Inflammatory macrophage treated with lipopolysaccharide for 1 hour (primary cell): ENCODE measurements at places on chromosomes 11 and 22.

DNA sequence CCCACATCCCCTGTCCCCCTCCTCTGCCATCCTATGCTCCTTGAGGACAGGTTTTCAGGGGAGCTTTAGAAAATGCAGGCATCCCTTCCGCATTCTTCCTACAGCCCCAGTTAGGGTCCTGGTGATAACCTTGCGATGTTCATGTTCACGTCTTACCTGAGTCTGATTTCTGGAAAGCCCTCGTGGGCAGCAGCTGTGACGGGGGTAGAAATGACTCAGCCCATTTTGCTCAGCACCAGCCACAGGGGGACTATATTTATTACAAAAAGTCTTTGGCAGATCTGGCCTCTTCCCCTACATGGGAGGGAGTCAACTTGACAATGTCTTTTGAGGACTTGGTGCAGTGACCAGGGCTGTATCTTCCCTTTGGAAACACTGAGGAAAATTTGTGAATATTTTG lies 12.3 kb downstream of the PKNOX2 start:
- no peak for DNase-seq

- no peak for DNase-seq
These were observed 210.7 kb downstream of the TBC1D22A start for GRCh38 chr22:46972901-46973831.

GRCh38 chr22:49518436-49518970 lies 309.2 kb downstream of the BRD1 start:
- DNase-seq: no peak

- DNase-seq: no peak
These were observed 29.9 kb downstream of the KRTAP5-5 start for GRCh38 chr11:1659506-1659905.

- no peak for DNase-seq
These were observed 14.4 kb downstream of the POU2AF2 start for GRCh38 chr11:111259896-111260295.

DNA sequence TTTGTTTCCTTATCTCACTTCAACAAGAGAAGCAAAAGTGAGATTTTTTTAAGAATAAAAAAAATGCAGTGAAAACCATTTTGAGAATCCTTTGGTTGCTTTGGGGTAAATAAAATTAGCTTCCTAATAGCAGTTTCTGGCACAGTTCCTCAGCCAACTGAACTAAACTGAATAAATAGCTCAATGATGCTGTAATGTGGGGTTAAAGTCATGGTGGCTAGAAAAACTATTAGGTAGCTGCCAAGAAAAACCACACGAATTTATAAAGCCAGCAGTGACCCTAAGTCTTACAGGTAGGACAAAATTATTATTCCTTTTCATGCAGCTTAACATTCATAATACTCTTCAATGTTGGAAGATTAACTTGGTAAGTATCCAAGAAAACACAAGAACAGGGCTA lies 142.4 kb downstream of the APIP start:
- DNase-seq: no peak

DNA sequence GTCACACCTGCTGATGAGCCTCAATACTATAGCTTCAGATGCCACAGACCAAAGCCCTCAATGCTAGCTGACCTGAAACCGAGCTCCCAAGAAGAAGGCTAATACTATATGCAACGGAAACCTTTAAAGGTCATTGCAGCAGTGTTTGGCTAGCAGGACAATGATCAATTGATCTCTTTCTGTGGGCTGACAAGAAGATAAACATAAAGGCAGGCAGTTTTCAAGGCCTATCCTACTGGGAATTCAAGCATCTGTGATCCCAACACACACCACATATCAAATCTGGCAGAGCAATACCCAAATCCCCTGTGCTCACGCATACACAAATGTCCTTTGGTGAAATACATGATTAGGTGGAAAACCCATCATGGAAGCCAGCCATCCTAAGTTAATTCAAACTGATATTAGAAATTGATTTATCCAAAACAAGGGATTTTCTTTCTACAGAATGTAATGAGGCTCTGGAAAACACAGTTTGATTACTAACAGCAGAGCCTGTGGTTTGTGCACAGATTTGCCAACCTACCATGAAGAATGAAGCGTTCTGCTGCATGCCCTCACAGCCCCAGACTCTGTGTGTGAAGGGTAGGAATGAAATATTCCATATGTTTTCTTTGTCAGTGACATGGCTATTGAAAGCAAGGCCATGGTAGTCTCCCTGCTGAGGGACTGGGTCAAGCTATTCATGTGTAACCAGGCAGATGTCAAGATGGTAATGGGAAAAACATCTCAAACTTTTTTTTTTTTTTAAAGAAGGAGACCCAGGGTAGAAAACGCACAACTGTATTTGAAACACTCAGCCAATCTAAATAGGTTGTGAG lies 12.2 kb downstream of the LGR4 start:
- DNase-seq: no peak

GRCh38 chr11:30549565-30549964 lies 36.6 kb downstream of the MPPED2 start:
- no peak for DNase-seq

GRCh38 chr11:131908316-131908715 lies 537.9 kb downstream of the NTM start:
- no peak for DNase-seq

- no peak for DNase-seq
These were observed 48.4 kb downstream of the ELP4 start for GRCh38 chr11:31558001-31558400.

DNA sequence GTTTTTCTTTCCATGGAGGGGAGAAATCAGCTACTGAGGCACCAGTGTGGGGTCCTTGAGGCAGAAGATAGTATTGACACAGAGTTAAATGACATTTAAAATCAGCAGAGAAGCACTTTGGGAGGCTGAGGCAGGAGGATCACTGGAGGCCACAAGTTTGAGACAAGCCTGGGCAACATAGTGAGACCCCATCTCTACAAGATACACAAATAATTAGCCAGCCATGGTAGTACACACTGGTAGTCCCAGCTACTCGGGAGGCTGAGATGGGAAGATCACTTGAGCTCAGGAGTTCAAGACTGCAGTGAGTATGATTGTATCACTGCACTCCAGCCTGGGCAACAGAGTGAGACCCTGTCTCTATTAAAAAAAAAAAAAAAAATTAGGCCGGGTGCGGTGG lies 38.1 kb downstream of the KREMEN1 start:
- DNase-seq: no peak

GRCh38 chr11:76811259-76811658 lies 28.1 kb downstream of the TSKU start:
- no peak for DNase-seq

- DNase-seq: no peak
These were observed 4.7 kb downstream of the B3GAT1 start for GRCh38 chr11:134407321-134407828.

DNA sequence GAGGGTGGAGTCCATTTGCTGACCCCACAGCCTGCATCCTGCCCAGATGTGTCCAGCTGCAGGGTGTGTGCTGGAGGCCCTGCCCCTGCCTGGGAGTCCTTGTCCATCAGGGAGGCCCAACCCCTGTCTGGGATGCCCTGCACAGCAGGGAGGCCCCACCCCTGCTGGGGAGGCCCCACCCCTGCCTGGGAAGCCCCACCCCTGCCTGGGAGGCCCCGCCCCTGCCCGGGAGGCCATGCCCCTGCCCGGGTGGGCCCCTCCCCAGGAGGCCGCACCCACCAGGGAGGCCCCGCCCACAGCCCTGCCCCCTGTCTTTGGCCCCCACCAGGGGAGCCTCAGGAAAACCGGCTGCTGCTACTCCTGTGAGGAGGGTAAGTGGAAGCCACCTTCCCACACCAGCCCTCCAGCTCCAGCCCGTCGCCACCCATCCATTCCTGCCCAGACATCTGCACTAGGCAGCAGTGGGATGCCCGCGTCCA lies 37.2 kb downstream of the MUC5B start:
- DNase-seq: peak; percentile 41

DNA sequence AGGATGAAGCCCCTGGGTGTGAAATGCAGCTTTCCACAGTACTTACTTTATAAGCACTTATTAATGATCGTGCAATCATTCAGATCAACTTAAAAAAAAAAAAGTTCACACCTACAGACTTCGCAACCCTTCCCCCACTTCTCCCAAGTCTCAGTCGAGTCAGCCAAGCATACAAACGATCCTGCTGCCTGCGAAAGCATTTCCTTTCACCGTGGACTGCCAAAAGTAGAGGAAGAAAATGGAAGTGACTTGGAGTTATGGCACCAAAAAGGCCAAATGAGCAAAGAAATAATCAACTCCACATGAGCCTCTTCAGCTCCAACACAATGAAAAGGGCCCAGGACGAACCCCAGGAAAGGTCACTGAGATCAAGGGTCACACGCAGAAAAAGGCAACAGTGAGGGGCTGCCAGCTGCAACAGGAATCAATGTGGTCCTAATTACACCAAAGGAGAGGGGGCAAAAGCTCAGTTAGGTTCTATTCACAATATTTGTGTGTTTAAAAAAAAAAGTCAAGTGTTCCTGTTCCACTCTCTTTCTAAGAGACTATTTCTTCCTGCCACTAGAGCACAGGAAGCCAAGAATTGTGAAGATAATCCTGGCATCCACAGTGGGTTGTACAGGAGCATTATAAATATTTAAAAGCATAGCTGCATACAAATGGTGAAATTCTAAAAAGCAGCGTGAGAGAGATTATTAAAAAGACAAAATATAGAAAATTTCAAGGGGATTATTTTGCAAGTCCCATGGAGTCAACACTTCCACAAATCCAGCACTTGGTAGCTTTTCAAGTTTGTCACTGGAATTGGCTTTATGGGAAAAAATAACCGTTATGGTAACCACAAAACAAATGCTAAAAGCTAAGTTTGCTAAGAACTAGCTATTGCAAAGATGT lies 28.4 kb downstream of the CDON start:
- DNase-seq: no peak

DNA sequence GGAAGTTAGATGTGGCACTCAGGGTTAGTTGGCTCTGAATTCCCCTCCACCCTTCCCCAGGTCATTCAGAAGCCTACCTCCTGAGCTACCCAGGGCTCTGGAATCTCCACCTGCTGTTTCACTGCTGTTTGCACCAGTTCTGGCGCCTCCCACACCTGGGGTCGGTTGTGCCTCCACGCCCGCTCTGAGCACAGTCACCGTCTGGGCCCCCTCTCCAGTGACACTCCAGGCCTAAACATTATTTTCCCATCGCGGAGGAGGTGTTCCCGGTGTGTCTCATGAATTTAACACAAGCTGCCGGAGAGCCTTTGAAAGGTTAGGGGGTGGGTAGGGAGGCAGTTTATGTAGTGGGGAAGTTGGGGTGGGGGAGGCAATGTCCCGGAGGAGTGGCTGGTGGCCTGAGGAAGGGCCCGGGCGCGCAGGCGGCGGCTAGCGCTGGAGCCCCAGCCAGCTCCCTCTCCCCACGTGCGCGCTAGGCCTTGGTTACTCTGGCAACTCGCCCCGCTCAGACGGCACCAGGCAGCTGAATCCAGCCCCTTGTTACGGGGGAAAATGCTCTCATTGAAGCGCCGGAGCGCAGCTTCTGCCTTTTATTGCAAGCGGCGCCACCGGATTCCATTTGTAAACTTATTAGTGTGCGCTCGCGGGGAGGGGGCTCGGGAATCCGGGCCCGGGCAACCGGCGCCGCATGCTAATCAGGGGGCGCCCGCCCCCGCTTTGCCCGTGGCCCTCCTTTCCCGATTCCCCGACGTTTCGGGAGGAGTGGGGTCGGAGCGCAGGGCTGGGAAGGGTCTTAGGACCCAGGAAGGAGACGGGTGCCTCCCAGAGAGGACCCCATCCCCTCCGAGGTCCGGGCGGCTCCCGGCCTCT lies 52.4 kb downstream of the GRIK4 start:
- no peak for DNase-seq

GRCh38 chr11:73382747-73383146 lies 6.5 kb downstream of the RELT start:
- DNase-seq: no peak

DNA sequence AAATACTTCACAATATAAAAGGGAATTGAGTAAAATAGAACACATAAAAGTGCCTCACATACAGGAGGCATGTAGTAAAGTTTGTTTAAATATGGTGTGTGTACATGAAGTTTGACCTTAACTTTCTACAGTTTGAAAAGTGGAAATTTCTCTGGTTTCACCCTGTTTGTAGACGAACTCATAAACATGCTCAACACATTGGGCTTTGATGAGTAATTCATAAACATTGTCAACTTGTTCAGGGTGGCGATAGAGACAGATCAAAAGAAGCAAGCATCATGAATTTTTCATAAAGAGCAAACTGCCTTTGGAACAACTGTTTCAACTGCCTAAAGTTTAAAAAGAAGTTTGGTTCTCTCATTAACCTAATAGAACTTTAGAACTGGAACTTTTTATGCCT lies 9.1 kb downstream of the SLN start:
- no peak for DNase-seq

DNA sequence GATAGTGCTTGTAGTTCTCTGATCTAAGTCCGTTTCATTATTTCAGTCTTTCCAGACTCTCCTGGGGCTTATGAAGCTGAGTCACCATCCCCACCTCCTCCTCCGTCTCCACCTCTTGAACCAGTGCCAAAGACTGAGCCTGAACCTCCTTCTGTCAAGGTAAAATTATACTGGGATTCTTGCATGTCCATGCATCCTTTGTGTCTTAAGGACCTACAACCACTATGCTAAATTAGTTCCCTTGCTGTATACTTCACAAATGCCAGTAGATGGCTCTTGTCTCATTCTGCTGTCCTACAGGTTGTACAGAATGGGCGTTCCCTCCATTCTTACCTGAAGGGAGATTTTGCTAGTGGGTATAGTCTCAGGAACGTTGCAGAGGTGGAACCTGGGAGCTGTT lies 42.2 kb downstream of the POLD3 start:
- DNase-seq: no peak

- DNase-seq: peak; percentile 73
These were observed 7.5 kb downstream of the TMEM138 start for GRCh38 chr11:61369372-61370348.

- no peak for DNase-seq
These were observed 19.4 kb downstream of the MUC5B start for GRCh38 chr11:1242289-1242688.

DNA sequence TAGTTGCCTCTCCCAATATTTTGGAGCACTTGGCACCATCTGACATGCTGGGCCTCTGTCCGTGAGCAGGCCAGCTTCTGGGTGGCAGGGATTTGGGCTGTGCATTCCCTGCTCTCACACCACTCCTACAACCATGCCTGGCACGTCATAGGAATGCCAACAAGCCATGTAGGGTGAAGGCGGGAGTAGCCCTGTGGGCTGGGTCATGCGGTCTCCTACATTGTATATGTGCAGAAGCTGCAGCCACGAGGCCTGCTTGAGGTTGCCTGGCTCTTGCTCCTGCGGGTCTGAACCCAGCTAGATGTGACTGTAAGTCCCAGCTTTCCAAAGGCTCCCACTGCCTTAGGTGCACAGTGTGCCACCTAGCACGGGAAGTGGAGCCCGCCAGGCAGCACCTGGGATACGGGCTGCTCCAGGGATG lies 14.5 kb downstream of the MYEOV start:
- no peak for DNase-seq

GRCh38 chr11:27031754-27032153 lies 8.9 kb upstream of the BBOX1 start:
- DNase-seq: no peak

- DNase-seq: no peak
These were observed 49.3 kb upstream of the RDX start for GRCh38 chr11:110345743-110346142.

GRCh38 chr11:48384670-48385069 lies 18.4 kb upstream of the OR4C5 start:
- no peak for DNase-seq

GRCh38 chr11:114228435-114229411 lies 67.5 kb upstream of the NNMT start:
- peak; percentile 2 for DNase-seq
